GM23338 (cell line): ENCODE measurements at places on chromosomes 6 and 20. TPM values are rescaled to one million over a fixed set of nuclear protein-coding genes. Genes with fewer than 3 reads are reported as not detected.

Gene SAMD3
- total RNA-seq, result 3.8 and 4.9 TPM in 2 replicates

GRCh38 chr6:56570413-56571359 is 72.0 kb downstream of the DST start:
- H3K36me3 ChIP-seq, result peaks cover 13% of the 10 kb centered on the region; the same call in 1 of the 2 replicates
- DNase-seq, result peak; percentile 51
- H3K4me1 ChIP-seq, result no peaks in the 10 kb centered on the region
- no peaks in the 10 kb centered on the region for H3K27me3 ChIP-seq

GRCh38 chr6:16318538-16318937 is 80.2 kb downstream of the GMPR start:
- no peak for DNase-seq
- no peaks in the 10 kb centered on the region for H3K27me3 ChIP-seq
- no peak overlapping the region for H3K4me3 ChIP-seq
- no peak overlapping the region for H3K27ac ChIP-seq

DNA sequence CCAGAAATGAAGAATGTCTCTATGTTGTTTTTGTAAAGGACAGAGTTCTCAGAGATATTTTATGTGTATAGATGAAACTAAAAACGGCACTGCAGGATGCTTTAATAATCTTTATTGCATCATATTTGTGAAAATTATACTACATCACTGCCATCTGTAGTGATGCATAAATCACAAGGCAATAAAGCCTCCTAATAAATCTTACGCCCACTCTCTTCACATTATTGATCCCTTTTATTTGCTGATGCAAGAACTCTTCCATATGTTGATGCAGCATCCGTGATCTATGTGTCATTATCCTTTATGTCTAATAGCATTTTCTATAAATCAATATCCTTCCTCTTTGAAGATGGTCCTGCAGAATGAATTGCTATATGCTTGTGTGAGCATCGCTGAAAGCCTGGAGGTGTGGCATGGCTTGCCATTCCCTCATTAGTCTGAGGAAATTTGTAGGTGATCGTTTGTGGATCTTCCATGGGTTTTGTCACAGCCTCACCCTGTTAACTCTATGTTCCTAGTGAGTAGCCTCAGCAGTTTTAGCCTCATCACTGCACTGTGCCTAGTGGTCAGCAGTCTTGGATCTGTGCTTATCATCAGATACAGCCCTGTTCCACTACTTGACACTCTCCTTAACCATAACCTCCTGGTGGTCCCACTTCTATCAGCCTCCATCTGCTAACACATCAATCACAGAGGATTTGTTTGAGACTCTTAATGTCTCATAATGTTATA is 983.5 kb downstream of the EYS start:
- no peaks in the 10 kb centered on the region for H3K4me1 ChIP-seq
- no peak overlapping the region for H3K4me3 ChIP-seq
- DNase-seq, result no peak
- H3K36me3 ChIP-seq, result no peaks in the 10 kb centered on the region
- H3K27ac ChIP-seq, result no peak overlapping the region

DNA sequence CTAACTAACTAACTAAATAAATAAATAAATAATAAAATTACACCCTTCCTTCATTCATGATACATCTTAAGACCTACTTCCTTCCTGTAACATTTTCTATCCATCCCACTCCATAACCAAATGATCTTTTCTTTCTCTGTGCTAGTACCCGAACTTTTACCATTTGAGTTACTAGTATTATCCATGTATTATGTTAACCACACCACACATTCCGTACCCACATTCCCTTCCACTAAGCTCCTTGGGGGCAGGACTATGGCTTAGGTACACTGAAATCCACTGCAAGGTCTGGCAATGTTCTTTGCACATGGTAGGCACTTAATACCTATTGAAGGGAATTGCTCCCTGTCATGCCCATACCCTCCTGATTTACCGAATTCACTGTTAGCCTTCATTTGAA is 24.9 kb downstream of the REPS1 start:
- H3K27me3 ChIP-seq, result no peaks in the 10 kb centered on the region
- no peaks in the 10 kb centered on the region for H3K36me3 ChIP-seq
- no peak for DNase-seq
- H3K4me3 ChIP-seq, result no peak overlapping the region

- H3K27ac ChIP-seq, result no peak overlapping the region
- no peak overlapping the region for H3K4me3 ChIP-seq
- DNase-seq, result no peak
- no peaks in the 10 kb centered on the region for H3K27me3 ChIP-seq
- no peaks in the 10 kb centered on the region for H3K4me1 ChIP-seq
- no peaks in the 10 kb centered on the region for H3K36me3 ChIP-seq
Measured at GRCh38 chr20:37728635-37728983, 34.8 kb downstream of the CTNNBL1 start.
